ENCODE measurements at places on chromosomes 11 and 22. TPM values are rescaled to one million over a fixed set of nuclear protein-coding genes. Genes with fewer than 3 reads are reported as not detected.

DNA sequence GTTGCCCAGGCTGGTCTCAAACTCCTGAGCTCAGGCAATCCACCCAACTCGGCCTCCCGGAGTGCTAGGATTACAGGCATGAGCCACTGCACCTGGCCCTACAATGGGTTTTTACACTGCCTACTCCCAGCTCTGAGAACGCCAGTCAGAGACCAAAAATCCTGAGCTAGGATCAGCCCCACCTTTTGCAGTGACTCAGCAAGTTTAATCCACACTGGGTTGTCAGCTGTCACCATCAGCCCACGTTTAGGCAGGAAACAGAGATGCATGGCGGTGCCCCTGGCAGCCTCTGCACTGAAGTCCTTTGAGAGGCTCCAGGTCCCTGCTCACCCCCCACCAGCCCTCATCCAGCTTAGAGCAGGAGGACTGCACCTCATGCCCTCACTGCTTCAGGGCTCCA is 117.6 kb downstream of the ARHGAP8 start:
- H3K4me3 ChIP-seq, result no peak overlapping the region
- no peaks in the 10 kb centered on the region for H3K4me1 ChIP-seq
- DNase-seq, result no peak
- H3K27ac ChIP-seq, result no peak overlapping the region

- H3K4me1 ChIP-seq, result no peaks in the 10 kb centered on the region
- H3K36me3 ChIP-seq, result no peaks in the 10 kb centered on the region
- no peak for DNase-seq
- H3K4me3 ChIP-seq, result no peak overlapping the region
- peaks cover 4% of the 10 kb centered on the region for H3K27me3 ChIP-seq
Measured at GRCh38 chr11:32178692-32179091, 87.8 kb downstream of the RCN1 start.

GRCh38 chr11:132125988-132126871 is 755.8 kb downstream of the NTM start:
- no peaks in the 10 kb centered on the region for H3K27me3 ChIP-seq
- H3K27ac ChIP-seq, result no peak overlapping the region
- no peaks in the 10 kb centered on the region for H3K36me3 ChIP-seq
- peak overlapping the region; percentile 11 for H3K4me3 ChIP-seq
- DNase-seq, result no peak

- no peak overlapping the region for H3K27ac ChIP-seq
- no peak overlapping the region for H3K4me3 ChIP-seq
- H3K36me3 ChIP-seq, result no peaks in the 10 kb centered on the region
Measured at GRCh38 chr11:13348305-13348704, 70.7 kb downstream of the BMAL1 start.

- DNase-seq, result no peak
- H3K27me3 ChIP-seq, result no peaks in the 10 kb centered on the region
- no peak overlapping the region for H3K4me3 ChIP-seq
- no peaks in the 10 kb centered on the region for H3K4me1 ChIP-seq
Measured at GRCh38 chr11:75740681-75741080, 23.0 kb downstream of the MOGAT2 start.

PARVA gene
- 82.0 TPM for total RNA-seq

Measured in transverse colon (tissue), 4 donors.